ENCODE measurements at places on chromosomes 12 and 14. TPM values are rescaled to one million over a fixed set of nuclear protein-coding genes. Genes with fewer than 3 reads are reported as not detected.

The ACVRL1 gene
- polyA plus RNA-seq = 75.3 TPM

The ARMH4 gene
- polyA plus RNA-seq = 15.3 TPM

The GALNT9 gene
- 3.0 TPM for polyA plus RNA-seq

The NPAS3 gene
- 0.56 TPM for polyA plus RNA-seq

The KRT81 gene
- not detected for polyA plus RNA-seq

The AGAP2 gene
- polyA plus RNA-seq = 0.85 TPM

The LRRC43 gene
- 0.67 TPM for polyA plus RNA-seq

The TRHDE gene
- polyA plus RNA-seq = 2.1 TPM

The CCDC175 gene
- polyA plus RNA-seq = 0.66 TPM

The KRT72 gene
- 0.46 TPM for polyA plus RNA-seq

The KTN1 gene
- 165 TPM for polyA plus RNA-seq

The C12orf50 gene
- 0.46 TPM for polyA plus RNA-seq

The SERPINA5 gene
- 0.33 TPM for polyA plus RNA-seq

The NANOG gene
- 0.24 TPM for polyA plus RNA-seq

The PALS1 gene
- 28.5 TPM for polyA plus RNA-seq

The SMIM41 gene
- polyA plus RNA-seq = 3.4 TPM

The TTC9 gene
- 9.7 TPM for polyA plus RNA-seq

The FAM90A1 gene
- polyA plus RNA-seq = 3.6 TPM

The NTF3 gene
- polyA plus RNA-seq = 4.1 TPM

The CCDC63 gene
- polyA plus RNA-seq = not detected

The HSPB8 gene
- 14.9 TPM for polyA plus RNA-seq
